ENCODE measurements at places on chromosomes 16 and 17.

DNA sequence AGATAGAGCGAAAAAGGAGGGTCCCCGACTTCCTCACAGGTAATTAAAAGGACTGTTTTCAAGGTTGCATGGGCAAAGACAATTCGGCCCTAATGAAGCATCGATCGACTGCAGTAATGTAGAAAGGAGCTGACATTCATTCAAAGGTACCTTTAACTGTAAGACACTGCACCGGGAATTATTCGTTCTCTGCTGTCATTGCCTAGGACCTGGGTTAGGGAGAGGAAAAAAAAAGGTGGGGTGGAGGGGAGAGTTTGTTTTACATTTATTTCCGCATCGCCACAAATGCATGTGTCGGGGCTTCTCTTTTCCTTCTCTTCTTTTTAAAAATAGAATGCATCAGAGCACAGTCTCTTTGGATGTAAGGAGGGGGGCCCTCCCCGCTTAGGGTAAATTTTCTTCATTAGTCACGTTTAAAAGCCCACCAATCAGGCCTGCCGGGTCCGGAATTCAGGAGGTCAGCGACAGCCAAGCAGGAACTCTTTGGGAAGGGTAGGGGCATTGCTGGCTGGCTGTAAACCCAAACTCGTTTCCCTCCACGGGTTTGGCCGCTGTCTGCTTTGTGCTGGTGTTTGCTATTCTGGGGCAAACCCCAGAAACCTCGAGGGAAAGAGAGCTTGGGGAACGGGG lies 496.2 kb upstream of the ZFHX3 start:
- DNase-seq = no peak

GRCh38 chr16:22898131-22898530 lies 84.2 kb downstream of the HS3ST2 start:
- DNase-seq = no peak

GRCh38 chr17:28916302-28916934 lies 13.5 kb upstream of the DHRS13 start:
- peak; percentile 13 for DNase-seq

- no peak for DNase-seq
Measured at GRCh38 chr16:82814059-82814458, 187.3 kb downstream of the CDH13 start.

DNA sequence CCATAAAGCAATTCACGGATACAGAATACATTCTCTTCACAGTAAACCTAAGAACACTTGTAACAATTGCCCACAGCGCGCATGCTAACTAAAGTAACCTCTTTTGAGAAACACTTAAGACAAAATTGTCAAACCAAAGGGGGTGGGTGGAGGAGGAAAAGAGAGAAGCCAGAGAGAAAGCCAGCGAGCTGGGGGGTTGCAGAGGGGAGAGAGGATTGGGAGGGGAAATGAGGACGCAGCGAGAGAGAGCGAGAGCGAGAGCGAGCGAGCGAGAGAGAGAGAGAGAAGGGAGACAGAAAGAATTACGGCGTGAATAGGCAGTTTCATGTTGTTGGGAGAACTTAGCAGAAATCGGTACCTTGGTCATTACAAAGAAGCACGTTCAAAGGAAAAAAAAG lies 1.6 kb upstream of the HOXB7 start:
- DNase-seq = no peak

- DNase-seq = no peak
Measured at GRCh38 chr16:31192856-31193642, 9.5 kb downstream of the PYCARD start.

DNA sequence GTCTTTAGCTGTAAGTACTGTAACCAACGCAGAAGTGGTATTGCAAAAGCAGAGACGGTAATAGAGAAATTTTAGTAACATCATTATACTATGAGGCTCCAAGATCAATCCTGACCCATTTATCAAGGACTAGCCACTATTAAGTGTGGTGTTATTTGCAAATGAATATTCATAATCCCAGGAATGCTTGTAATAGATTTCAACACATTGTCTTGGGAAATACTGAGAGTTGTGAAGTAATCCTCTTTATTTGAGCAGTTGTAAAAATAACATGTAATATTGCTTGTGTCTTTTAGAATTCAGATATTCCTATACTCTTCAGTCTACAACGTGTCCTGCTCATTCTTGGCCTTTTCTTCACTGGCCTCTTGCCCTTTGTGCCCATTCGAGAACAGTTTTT lies 46.4 kb downstream of the GDPD1 start:
- no peak for DNase-seq

Measured in HCT116 (cell line).